Karpas-422 (cell line): ENCODE measurements at places on chromosomes 1 and 21. TPM values are rescaled to one million over a fixed set of nuclear protein-coding genes. Genes with fewer than 3 reads are reported as not detected.

- no peak overlapping the region for H3K27ac ChIP-seq
- no peak overlapping the region for H3K4me3 ChIP-seq
- no peaks in the 10 kb centered on the region for H3K27me3 ChIP-seq
Measured at GRCh38 chr1:218847089-218847768, 326.4 kb upstream of the LYPLAL1 start.

GRCh38 chr1:118122234-118123004 lies 62.6 kb downstream of the SPAG17 start:
- no peaks in the 10 kb centered on the region for H3K4me1 ChIP-seq
- no peaks in the 10 kb centered on the region for H3K27me3 ChIP-seq
- no peak overlapping the region for H3K27ac ChIP-seq
- no peak for DNase-seq
- no peak overlapping the region for H3K4me3 ChIP-seq

DNA sequence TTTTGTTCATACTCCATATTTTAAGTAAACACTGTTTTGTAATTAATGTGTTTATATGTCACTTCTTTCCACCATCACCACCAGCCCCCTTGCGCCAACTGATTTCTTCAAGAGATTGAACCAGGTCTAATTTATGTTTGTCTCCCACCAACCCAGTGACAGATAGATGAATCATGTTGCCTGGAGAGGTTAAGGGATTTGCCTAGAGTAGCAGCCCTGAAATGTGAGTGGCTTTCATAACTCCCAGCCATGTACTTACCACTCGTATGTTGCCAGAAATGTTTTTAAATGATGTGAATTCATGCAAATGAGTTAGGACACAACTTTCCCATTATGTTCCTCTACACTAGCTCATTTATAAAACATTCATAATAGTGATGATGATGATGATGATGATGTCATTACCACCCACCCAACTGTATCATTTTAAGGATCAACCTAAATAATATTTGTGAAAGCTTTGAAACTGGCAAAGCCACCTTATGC lies 86.9 kb downstream of the LRRC8D start:
- peak; percentile 57 for DNase-seq
- H3K4me3 ChIP-seq = no peak overlapping the region
- H3K27me3 ChIP-seq = no peaks in the 10 kb centered on the region
- peak overlapping the region; percentile 97 for H3K27ac ChIP-seq
- H3K4me1 ChIP-seq = peaks cover 86% of the 10 kb centered on the region

DNA sequence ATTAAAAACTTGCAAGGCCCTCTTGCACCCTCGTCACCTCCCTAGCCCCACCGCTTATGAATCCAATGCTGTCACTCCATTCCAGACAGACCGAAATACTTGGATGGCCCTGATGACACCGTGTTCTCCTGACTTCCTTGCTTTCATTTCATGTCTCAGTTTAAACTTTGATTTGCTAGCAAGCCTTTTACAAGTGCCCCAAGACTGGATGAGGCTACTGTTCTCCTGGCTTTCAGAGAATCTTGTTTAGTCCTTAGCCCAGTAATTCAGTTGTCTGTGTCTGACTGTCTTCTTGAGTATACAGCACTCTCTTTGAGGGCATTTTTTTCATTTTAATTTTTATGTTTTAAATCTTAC lies 824 bp upstream of the IFI44L start:
- no peaks in the 10 kb centered on the region for H3K36me3 ChIP-seq
- H3K27ac ChIP-seq = no peak overlapping the region
- DNase-seq = no peak
- H3K27me3 ChIP-seq = no peaks in the 10 kb centered on the region

- peak; percentile 61 for DNase-seq
- peaks cover 20% of the 10 kb centered on the region for H3K4me1 ChIP-seq
- peak overlapping the region; percentile 89 for H3K4me3 ChIP-seq
- no peaks in the 10 kb centered on the region for H3K27me3 ChIP-seq
- 0 out of 2 replicates have a peak, but pooled peaks cover 2% of the 10 kb centered on the region for H3K36me3 ChIP-seq
Measured at GRCh38 chr1:202145068-202145743, 669 bp upstream of the ARL8A start.

GRCh38 chr21:27648560-27648959 lies 681.7 kb upstream of the ADAMTS5 start:
- H3K27ac ChIP-seq = no peak overlapping the region
- H3K27me3 ChIP-seq = no peaks in the 10 kb centered on the region
- no peak for DNase-seq
- H3K4me1 ChIP-seq = no peaks in the 10 kb centered on the region
- H3K36me3 ChIP-seq = no peaks in the 10 kb centered on the region; the same call in 1 of the 2 replicates
- no peak overlapping the region for H3K4me3 ChIP-seq

DNA sequence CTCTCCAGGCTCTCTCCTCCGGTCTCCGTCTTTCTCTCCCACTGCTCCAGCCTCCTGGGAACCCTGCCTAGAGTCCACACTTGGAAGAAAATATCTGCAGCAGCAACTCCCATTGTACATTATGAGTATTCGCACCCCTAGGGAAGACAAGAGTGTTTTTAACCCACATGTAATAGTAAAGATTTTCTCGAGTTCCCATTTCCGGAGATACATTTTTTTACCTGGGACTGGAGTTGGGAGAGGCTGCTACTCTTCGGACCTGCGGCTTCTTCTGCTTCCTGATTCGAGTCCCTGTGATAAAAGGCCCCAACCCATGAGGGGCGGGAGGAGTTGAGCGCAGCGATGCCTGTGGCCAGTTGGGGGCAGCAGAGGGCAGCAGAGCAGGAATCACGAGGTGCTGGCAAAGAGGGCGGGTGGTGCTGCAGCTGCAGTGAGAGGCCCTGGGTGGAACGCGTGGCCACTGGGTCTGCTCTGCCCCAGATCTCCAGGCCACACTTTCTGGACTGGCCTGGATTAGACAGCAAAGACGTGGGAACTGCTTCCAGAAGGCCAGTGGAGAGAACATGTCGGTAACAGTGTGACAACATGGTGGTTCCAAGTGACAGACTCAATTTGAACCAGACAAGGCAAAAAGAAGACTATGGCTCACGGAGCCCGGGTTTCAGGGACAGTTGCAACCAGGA lies 221.0 kb upstream of the CSF3R start:
- peak overlapping the region; percentile 24; the same call in 1 of the 2 replicates for H3K27ac ChIP-seq
- DNase-seq = peak; percentile 94
- H3K36me3 ChIP-seq = no peaks in the 10 kb centered on the region
- H3K4me1 ChIP-seq = peaks cover 44% of the 10 kb centered on the region
- peak overlapping the region; percentile 38; the same call in 1 of the 2 replicates for H3K4me3 ChIP-seq

DNA sequence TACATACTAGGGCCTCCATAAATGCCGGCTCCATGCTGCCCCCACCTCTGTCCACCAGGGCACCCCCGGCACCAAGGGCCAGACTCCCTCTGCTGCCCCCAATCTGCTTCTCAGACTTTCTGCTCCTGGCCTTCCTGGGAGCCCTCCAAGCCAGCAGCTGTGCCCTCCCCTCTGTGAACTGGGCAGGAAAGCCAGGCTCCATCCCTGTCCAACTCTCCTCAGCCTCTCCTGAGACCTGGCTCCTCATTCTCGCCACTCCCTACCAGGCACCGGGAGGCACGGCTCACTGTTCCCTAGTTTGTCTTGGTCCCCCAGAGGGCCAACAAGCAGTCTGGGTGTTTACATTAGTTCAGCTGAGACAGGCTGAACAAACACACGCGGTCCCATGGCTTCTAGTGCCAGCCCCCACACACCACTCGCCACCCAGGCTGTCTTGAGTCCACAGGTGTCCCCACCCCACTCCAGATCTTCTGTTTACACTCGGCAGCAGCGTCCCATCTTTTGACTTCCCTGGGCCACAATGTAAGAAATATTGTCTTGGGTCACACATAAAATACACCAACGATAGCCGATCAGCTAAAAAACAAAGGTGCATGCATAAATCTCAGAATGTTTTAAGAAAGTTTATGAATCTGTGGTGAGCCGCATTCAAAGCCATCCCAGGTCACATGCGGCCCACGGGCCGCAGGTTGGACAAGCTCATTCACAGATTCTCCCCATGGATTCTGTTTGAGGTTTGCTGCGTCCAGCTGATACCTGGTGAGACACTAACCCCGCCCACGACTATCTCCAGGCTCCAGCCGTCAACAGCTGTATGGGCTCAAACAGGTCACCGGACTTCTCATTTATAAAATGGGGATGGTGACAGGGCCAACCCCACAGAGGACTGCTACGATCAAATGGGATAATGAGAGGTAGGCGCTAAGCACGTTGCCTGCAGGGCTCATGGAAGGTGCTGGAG lies 29.5 kb upstream of the ECE1 start:
- no peak for DNase-seq
- H3K27ac ChIP-seq = peak overlapping the region; percentile 46
- no peak overlapping the region for H3K4me3 ChIP-seq
- peaks cover 47% of the 10 kb centered on the region for H3K4me1 ChIP-seq
- peaks cover 7% of the 10 kb centered on the region; the same call in 1 of the 2 replicates for H3K36me3 ChIP-seq

- no peak for DNase-seq
- no peak overlapping the region for H3K27ac ChIP-seq
- peaks cover 16% of the 10 kb centered on the region for H3K4me1 ChIP-seq
- H3K4me3 ChIP-seq = no peak overlapping the region
Measured at GRCh38 chr1:9643351-9644256, 7.9 kb upstream of the PIK3CD start.

DNA sequence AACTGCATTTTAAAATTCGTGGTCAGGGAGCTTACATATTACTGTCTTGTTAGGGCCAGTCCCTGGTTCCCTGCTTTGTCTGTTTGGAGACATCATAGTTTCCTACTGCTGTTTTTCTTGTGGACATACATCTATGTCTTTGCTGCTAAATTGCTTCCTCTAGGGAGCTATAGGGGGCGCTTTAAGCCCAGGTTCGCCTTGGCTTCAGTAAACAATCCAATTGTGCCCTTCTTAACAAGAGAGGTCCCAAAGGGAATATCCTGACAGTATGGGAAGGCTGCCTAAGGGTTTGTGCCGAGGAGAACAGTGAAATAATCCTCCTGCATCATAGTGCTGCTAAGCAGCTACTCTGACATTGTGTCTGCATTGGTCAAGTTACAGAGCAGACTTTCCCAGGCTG lies 112.5 kb downstream of the USH2A start:
- H3K4me1 ChIP-seq = no peaks in the 10 kb centered on the region
- H3K27me3 ChIP-seq = no peaks in the 10 kb centered on the region

DNA sequence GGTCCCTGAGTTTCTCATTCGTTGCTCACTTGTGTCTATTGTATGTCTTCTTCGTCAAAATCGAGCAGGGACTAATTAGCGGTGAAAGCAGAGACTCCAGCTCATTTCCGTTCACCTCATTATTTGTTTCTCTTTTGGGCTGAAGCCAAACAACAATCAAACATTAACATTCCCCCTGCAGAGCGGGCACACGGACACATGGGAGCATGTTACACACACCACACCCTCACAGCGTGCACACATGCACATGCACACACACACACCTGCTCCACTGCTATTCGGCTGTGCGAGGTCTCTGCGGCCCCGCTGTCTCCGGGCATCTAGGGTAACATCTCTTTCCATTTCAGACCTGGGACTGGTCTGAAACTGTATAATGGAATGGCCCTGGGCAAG lies 58.5 kb upstream of the LRRC8D start:
- H3K36me3 ChIP-seq = no peaks in the 10 kb centered on the region
- no peak overlapping the region for H3K4me3 ChIP-seq
- H3K4me1 ChIP-seq = peaks cover 15% of the 10 kb centered on the region

DNA sequence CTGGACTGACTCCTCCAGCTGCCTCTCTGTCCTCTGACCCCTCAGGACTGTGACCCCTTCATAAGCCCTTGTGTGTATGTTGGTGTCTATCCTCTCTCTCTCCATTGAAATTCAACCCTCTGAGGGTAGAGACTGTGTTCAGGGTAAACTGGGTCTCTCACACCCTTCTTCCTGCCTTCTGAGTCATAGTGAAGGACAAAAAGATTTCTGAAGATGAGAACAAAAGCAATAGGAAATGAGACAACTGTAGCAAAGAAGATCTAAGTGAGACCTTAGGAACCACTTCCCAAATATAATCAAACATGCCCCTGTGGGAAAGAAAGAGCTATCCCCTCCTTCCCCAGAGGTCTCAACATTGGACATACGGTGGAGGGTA lies 16.9 kb downstream of the NUAK2 start:
- peaks cover 20% of the 10 kb centered on the region for H3K4me1 ChIP-seq
- H3K36me3 ChIP-seq = no peaks in the 10 kb centered on the region
- no peaks in the 10 kb centered on the region for H3K27me3 ChIP-seq
- no peak for DNase-seq

DNA sequence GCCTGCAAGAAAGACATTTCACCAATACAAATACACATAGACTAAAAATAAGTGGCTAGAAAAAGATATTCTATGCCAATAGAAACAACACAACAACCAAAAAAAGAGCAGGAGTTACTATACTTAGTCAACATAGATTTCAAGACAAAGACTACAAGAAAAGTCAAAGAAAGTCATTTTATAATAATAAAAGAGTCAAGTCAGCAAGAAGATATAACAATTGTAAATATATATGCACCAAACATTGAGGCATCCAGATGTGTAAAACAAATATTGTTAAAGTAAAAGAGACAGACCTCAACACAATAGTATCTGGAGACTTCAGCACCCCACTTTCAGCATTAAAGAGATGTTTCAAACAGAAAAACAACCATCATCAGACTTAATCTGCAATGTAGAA lies 104.6 kb downstream of the AMY1C start:
- no peaks in the 10 kb centered on the region for H3K27me3 ChIP-seq
- H3K27ac ChIP-seq = no peak overlapping the region
- no peak for DNase-seq
- H3K36me3 ChIP-seq = no peaks in the 10 kb centered on the region
- no peak overlapping the region for H3K4me3 ChIP-seq
- H3K4me1 ChIP-seq = no peaks in the 10 kb centered on the region

DNA sequence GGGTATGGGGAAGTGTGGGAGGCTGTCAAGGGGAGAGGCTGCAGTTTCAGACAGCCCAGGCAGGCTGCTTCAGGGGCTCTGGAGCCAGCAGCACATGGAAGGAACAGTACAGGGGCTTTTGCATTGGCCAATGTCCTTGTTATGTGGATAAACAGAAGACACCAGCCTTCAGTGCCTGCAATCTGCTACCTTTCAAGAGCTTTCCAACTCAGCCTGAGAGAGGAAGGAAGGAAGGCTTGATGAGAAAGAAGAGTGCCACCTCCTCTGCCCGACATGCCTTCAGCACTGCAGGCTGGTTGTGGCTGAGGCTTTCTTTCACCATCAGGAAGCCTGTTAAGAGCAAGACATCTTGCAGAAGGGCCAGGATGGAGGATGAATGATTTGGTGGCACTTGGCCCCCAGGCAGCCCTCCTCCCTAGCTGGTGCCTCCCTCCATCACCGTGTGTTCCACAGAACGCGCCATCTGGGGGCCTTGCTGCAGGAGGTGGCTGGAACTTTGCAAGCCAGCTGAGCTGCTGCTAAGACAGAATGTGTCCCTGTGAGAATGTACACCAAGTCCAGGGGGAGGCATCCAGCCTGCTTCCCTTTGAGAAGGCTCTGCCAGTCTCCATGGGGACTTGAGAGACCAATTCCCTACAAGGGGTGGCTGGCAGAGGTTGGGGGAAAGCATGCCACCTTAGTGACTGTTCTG lies 372.4 kb upstream of the PROX1 start:
- H3K27me3 ChIP-seq = no peaks in the 10 kb centered on the region
- H3K4me3 ChIP-seq = no peak overlapping the region
- no peak for DNase-seq
- H3K4me1 ChIP-seq = no peaks in the 10 kb centered on the region
- no peak overlapping the region for H3K27ac ChIP-seq

CD5L gene
- 0.43 and 2.0 TPM in 2 replicates for total RNA-seq

LCE3E gene
- not detected in 2 replicates for total RNA-seq

SPRR2E gene
- total RNA-seq = not detected in 2 replicates

AMY1A gene
- not detected in 2 replicates for total RNA-seq

KIAA0040 gene
- 48.5 and 86.6 TPM in 2 replicates for total RNA-seq

KCNN3 gene
- total RNA-seq = 50.0 and 68.2 TPM in 2 replicates

S100B gene
- total RNA-seq = not detected in 2 replicates
